ENCODE measurements at places on chromosomes 3 and 15. TPM values are rescaled to one million over a fixed set of nuclear protein-coding genes. Genes with fewer than 3 reads are reported as not detected.

SPESP1 gene
- 0.58 TPM for total RNA-seq

- H3K36me3 ChIP-seq = peaks cover 2% of the 10 kb centered on the region
- no peak for DNase-seq
- H3K4me3 ChIP-seq = no peak overlapping the region
- H3K4me1 ChIP-seq = peaks cover 13% of the 10 kb centered on the region
- H3K27ac ChIP-seq = no peak overlapping the region
- H3K27me3 ChIP-seq = peaks cover 68% of the 10 kb centered on the region
Observed at GRCh38 chr15:101494251-101494796, 4.8 kb upstream of the PCSK6 start.

GRCh38 chr3:154987846-154988245 lies 92.3 kb upstream of the MME start:
- H3K27me3 ChIP-seq = no peaks in the 10 kb centered on the region
- no peak for DNase-seq
- H3K4me1 ChIP-seq = no peaks in the 10 kb centered on the region
- no peak overlapping the region for H3K4me3 ChIP-seq
- no peak overlapping the region for H3K27ac ChIP-seq

GRCh38 chr3:152719264-152719663 lies 115.7 kb upstream of the P2RY1 start:
- no peak overlapping the region for H3K27ac ChIP-seq
- no peaks in the 10 kb centered on the region for H3K27me3 ChIP-seq
- no peak for DNase-seq
- no peaks in the 10 kb centered on the region for H3K4me1 ChIP-seq
- no peaks in the 10 kb centered on the region for H3K36me3 ChIP-seq

DNA sequence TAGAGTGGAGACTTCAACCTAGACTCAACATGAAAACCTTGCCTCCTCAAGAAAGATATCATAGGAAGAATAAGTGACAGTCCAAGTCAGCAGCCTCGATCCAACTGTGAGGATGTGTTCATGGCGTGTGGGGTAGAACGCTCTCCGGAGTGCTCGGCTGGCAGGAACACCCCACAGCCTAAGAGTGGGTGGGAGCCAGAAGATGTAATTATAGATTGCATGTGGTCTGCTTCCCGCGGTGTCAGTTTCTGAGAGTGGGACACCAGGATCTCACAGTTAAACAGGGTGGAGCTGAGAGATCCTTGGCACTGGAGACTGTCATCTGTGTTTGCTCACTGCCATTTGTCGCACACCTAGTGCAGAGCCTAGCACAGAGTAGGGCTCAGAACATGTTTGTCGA lies 158.0 kb downstream of the CTNNB1 start:
- no peaks in the 10 kb centered on the region for H3K4me1 ChIP-seq
- no peak overlapping the region for H3K4me3 ChIP-seq
- peaks cover 5% of the 10 kb centered on the region for H3K27me3 ChIP-seq
- no peaks in the 10 kb centered on the region for H3K36me3 ChIP-seq

- H3K4me1 ChIP-seq = no peaks in the 10 kb centered on the region
- no peak overlapping the region for H3K27ac ChIP-seq
- no peak overlapping the region for H3K4me3 ChIP-seq
- H3K36me3 ChIP-seq = no peaks in the 10 kb centered on the region
Observed at GRCh38 chr3:187567021-187567420, 103.2 kb downstream of the SST start.

CHRFAM7A gene
- 3.7 TPM for total RNA-seq

DNA sequence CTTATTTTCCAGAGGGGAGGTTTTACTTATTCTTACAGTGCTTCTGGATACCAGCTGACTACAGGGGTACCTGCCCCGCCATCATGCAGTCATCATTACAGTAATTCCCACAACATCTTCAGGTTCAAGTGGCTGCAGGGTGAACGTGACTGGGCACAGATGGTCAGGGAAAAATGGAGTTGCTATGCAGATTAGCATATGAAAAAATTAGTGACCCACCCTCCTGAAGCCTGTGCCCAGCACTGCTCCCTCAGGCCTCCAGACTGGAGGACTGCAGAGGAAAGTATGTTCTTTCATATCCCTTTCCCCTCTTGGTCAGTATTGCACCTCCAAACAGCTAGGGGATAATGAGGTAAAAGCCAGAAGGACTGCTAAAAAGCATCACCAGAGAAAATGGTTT lies 937.9 kb downstream of the TUSC7 start:
- H3K4me3 ChIP-seq = no peak overlapping the region
- H3K27me3 ChIP-seq = no peaks in the 10 kb centered on the region
- H3K36me3 ChIP-seq = no peaks in the 10 kb centered on the region
- H3K27ac ChIP-seq = no peak overlapping the region
- DNase-seq = no peak
- H3K4me1 ChIP-seq = no peaks in the 10 kb centered on the region
